ENCODE measurements at places on chromosomes 11 and 22. TPM values are rescaled to one million over a fixed set of nuclear protein-coding genes. Genes with fewer than 3 reads are reported as not detected.

The FAM83F gene
- 1.1 TPM for total RNA-seq

The CRACR2B gene
- total RNA-seq = 1.9 TPM

DNA sequence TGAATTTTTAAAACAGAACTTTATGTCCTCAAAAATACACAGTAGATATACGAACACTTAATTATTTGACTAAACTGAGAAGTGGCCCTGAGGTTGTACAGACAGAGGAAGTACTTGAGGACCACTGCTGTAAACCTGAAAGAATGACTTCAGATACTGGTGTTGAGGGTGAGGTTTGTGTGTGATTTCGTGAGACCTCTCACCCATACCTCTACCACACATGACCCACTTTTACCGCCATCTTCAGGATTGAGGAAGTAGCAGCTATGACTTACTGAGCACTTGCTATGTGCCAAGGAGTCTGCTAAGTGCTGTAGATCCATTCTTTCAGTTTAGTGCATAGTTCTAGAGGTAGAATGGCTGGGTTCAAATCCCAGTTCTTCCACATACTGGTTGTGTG lies 21.9 kb downstream of the MMP13 start:
- no peak for DNase-seq

DNA sequence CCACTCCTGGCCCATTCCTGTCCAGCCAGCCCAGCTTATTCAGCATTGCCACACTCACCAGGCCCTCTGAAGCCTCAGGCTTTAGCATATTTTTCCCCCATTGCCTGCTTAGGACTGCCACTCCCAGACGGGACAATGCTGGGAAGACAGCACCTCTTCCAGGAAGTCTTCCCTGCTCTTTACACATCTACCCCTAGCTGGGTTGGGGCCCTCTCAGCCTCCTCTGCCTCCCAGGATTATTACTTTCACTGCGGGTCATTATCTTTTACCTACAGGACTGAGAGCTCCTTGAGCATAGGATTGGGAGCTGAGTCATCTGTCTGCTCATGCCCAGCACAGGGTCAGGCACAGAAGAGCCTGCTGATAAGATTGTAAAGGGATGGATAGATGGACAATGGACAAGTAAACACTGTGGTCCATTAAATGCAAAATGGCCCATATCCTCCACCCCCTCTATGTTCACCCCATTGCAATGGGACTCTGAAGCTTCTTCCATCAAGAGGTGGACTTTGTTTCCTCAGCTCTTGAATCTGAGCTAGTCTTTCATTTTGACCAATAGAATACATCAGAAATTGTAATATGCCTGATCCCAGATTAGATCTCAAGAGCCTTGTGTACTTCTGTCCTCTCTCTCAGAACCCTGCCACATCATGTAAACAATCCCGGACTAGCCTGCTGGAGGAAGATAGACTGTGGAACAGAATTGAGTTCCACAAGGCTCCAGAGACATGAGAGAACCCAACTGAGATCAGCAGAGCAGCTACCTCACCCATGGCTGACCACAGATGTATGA lies 32.0 kb upstream of the LRRC32 start:
- no peak for DNase-seq

DNA sequence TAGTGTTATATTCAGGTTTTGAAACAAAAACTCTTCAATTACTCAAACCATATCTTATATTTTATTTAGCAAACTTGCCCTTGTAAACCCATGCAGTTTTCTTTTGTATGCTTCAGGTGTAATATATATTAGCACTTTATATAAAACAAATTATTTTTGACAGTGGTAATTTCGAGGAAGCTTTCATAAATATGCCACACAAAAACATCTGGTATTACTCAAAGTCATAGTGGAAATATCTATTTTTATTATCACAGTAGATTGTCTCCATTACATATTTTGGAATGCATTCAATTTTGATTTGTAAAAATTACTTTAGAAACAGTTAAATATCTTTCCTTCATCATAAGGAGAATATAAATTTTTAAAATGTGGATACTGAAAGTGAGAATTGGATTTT lies 89.1 kb upstream of the FIBIN start:
- DNase-seq = no peak

GRCh38 chr11:57641011-57641807 lies 8.5 kb downstream of the YPEL4 start:
- no peak for DNase-seq

DNA sequence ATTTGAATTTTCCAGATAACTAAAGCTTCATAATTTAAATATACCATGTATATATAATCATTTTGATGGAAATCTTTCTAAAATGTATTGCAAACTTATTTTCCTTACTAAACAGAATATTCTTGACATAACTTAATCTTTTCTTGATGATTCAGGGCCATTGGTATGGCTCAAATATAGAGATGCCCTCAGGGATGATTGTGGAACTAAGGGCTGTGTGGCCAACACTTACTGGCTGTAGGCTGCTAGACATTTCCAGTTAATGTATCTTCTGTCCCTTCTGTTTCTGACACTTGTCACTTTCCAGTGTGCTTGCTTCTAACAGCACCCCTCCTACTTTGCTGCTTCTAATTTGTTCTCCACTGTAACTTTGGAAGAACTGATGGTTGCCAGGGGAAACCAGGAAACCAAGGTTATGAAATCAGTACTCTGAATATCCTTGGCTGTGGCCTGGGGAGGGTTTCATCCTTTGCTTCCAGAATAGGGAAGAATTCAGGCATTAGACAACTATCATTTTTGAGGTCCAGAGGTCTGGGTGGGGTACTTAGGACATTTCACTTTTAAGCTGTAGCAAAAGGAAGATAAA lies 697.2 kb downstream of the ETS1 start:
- DNase-seq = no peak

GRCh38 chr11:12938590-12939247 lies 70.4 kb upstream of the RASSF10 start:
- DNase-seq = no peak

- no peak for DNase-seq
Measured at GRCh38 chr11:33064033-33064825, 24.9 kb downstream of the TCP11L1 start.

Measured in activated naive CD4-positive, alpha-beta T cell treated with anti-CD3 and anti-CD28 coated beads, Interleukin-2, amount 50 U/mL, for 72 hours (primary cell).